Skin of body (tissue), 3 donors: ENCODE measurements at places on chromosomes 2 and 18.

GRCh38 chr2:73266061-73266901 is 18.0 kb downstream of the FBXO41 start:
- DNase-seq, result no peak

GRCh38 chr2:233841183-233841582 is 13.2 kb downstream of the HJURP start:
- no peak for DNase-seq

DNA sequence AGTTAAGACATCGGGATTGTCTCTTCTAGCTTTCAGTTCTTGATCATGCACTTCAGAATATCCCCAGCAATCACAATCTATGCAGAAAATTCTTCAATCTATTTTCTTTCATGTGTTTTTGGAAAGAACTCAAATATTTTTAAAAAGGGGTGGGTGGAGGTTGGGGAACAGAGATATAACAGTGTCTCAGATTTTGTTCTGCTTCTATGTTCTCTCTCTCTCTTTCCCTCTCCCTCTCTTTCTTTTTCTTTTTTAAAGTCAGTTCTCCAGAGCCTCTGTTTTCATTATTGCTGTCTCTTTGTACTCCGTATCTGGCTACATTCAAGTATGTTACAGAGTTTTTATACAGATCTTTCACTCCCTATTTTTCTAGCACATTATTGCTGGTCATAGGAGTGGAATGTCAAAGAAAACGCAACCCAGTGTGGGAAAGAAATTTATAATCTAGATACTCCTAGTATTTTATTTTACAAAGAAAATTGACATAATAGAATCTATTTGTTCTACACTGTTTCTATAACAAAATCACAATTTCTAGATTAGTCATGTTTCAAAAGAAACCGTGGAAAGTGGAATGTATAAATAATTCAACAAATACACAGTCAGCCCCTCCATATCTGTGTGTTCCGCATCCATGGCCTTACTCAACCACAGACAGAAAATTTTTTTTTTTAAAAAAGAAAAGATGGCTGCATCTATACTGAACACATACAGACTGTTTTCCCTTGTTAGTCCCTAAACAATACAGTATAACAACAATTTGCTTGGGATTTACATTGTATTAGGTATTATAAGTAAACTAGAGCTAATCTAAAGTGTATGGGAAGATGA is 11.2 kb upstream of the NEMP2 start:
- DNase-seq, result no peak

GRCh38 chr2:48009256-48009655 is 103.0 kb upstream of the FBXO11 start:
- no peak for DNase-seq

- no peak for DNase-seq
Measured at GRCh38 chr18:50880119-50880465, 1.2 kb downstream of the ME2 start.
